ENCODE measurements at places on chromosomes 2 and 18. TPM values are rescaled to one million over a fixed set of nuclear protein-coding genes. Genes with fewer than 3 reads are reported as not detected.

CHRND gene
- not detected for total RNA-seq

- H3K4me1 ChIP-seq = no peaks in the 10 kb centered on the region
- H3K36me3 ChIP-seq = no peaks in the 10 kb centered on the region
- no peaks in the 10 kb centered on the region for H3K27me3 ChIP-seq
- no peak overlapping the region for H3K4me3 ChIP-seq
Measured at GRCh38 chr2:16162491-16163040, 222.2 kb downstream of the MYCN start.

DNA sequence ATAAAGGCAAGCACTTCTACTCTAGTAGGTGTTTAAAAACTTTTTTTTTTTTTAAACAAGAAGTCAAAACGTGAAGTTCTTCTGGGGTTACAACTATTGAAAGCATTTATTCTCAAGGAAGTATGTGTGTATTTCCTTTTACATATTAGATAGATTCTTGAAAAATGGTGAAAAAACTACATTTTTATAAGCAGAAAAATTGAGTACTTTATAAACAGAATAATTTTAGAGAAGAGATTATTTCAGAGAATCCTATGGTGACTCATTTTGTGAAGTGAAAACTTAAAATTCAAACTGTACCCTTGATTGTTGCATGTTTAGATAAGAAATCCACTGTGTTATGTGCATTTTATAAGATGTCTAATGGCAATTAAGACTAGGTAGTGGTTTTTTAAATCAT is 2.9 kb downstream of the EML4 start:
- DNase-seq = no peak
- peaks cover 51% of the 10 kb centered on the region for H3K4me1 ChIP-seq

DNA sequence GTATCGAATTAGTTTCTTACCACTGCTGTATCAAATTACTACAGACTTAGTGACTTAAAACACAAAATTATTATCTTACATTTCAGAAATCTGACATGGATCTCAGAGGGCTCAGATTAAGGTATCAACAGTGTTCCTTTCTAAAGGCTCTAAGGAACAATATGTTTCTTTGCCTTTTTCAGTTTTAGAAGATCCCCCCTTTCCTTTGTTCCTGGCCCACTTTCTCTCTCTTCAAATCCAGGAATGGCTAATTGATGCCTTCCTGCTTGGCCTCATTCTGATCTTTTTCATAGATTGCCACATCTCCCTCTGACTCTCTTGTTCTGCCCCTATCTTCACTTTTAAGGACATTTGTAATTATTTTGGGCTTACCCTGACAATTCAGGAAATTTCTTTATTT is 65.7 kb downstream of the LRP1B start:
- no peaks in the 10 kb centered on the region for H3K4me1 ChIP-seq
- H3K36me3 ChIP-seq = no peaks in the 10 kb centered on the region
- no peak for DNase-seq
- no peak overlapping the region for H3K27ac ChIP-seq
- H3K4me3 ChIP-seq = no peak overlapping the region

DNA sequence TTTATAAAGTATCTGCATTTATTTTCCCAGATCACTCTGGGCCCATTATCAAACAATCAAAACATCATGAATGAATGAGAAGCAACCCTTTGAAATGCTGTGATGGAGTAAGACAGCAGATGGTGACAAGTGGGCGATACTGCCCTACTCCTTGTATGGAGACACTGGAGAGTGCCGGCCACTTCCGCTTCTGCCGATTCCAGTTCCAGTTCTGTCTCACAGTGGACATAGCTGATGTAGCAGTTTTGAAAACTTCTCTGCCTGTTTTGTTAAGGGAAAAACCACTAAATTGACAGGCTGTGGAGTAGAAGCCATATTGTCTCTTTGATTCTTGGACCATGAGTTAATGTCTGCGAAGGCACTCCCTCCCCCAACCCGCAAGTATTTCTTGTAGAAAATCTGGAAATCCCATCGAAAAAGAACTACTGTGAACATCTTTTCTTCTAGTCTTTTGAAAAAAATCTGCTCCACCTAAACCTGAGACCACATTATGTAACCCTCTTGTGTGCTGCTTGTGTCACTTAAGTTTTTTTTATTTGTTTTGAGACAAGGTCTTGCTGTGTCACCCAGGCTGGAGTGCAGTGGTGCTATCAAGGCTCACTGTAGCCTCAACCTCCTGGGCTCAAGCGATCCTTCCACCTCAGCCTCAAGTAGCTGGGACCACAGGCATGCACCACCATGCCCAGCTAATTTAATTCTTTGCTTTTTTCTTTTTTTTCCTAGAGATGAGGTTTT is 133.5 kb downstream of the TANC1 start:
- H3K27ac ChIP-seq = no peak overlapping the region
- H3K27me3 ChIP-seq = no peaks in the 10 kb centered on the region
- no peak overlapping the region for H3K4me3 ChIP-seq
- peaks cover 4% of the 10 kb centered on the region for H3K4me1 ChIP-seq

GRCh38 chr2:129462349-129462748 is 517.1 kb upstream of the RAB6C start:
- DNase-seq = no peak
- H3K4me3 ChIP-seq = no peak overlapping the region
- no peaks in the 10 kb centered on the region for H3K36me3 ChIP-seq
- H3K27ac ChIP-seq = no peak overlapping the region

DNA sequence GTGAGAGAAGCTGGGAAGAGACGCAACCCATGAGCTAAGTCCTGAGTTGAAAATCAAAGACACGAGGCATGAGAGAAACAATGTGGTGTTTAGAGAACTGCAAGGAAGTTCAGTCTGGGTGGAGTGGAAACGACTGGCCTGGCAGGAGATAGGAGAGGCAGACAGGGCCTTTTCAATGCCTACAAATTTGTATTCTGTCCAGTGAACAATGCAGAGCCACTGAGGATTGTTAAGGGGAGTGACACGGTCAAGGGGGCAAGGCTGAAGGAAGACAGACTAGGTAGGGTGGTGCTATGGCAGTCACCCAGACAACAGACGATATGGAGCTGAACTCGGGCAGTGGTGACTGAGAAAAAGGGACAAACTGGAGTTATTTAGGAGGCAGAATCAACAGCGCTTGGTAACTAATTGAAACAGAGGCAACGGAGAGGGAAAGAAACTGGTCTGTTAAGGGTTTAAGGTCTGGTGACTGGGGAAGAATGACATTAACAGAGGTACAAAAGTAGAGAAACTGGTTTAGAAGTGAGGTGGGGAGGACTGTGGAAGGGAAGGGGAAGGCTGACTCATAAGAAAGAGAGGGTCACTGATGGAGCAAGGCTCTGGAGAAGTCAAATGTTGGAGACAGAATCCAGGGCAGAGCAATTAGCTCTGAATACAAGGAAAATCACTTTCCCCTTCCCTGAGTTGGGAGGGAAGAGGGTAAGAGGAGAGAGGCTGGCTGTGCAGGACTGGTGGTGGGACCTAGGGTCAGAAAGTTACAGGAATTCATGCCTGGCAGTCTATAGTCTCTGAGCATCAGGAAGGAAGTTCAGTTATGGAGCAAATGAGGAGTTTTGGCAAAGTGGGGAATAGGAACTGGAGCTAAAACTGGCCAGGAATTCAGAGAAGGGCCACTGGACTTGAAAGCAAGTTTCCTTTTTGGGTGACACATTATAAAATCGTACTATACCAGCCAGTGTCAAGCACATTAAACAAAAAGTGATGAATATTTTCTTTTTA is 63.4 kb upstream of the CHRNA1 start:
- no peaks in the 10 kb centered on the region for H3K27me3 ChIP-seq
- peaks cover 7% of the 10 kb centered on the region for H3K4me1 ChIP-seq
- no peak overlapping the region for H3K4me3 ChIP-seq
- no peak overlapping the region for H3K27ac ChIP-seq
- H3K36me3 ChIP-seq = no peaks in the 10 kb centered on the region
